ENCODE measurements at places on chromosomes 7 and 10.

GRCh38 chr10:13053794-13054462 is 46.0 kb upstream of the OPTN start:
- no peak for DNase-seq

- no peak for DNase-seq
Observed at GRCh38 chr7:1678571-1679325, 8.7 kb downstream of the ELFN1 start.

GRCh38 chr7:36760856-36761762 is 36.8 kb upstream of the AOAH start:
- DNase-seq: no peak

- DNase-seq: peak; percentile 52
Observed at GRCh38 chr7:155951554-155952158, 139.4 kb upstream of the SHH start.

GRCh38 chr10:46068117-46068516 is 22.0 kb upstream of the MSMB start:
- DNase-seq: no peak

Measured in fibroblast of the aortic adventitia (primary cell).